Stimulated activated CD4-positive, alpha-beta T cell treated with anti-CD3 and anti-CD28 coated beads, Interleukin-2, amount 100 ng/mL, for 48 hours (primary cell): ENCODE measurements at places on chromosomes 1 and 21.
A peak's percentile ranks its signal among the peaks of the same experiment; 100 is the strongest.

DNA sequence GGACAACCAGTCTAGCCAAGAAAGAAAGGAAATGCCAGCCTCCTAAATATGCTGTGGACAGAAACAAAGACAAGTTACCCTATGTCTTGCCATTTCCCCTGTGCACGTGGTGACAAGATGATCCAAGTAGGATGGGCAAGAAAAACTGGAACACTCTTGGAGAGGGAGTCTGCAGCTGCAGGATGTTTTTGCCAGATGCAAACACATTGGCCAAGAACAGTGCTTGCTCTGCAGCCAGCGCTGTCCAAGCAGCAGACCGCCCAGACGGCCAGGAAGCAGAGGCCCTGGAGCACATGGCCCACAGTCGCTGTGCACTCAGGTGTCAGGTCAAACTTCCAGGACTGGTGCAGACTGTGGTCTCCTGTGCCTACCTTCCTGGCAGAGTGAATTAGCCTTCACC, 189.3 kb downstream of the SLC35F3 start:
- no peak for DNase-seq

- no peak for DNase-seq
These were observed 33.8 kb upstream of the IL20 start for GRCh38 chr1:206831650-206832049.

- DNase-seq: no peak
These were observed 50.4 kb downstream of the NFIA start for GRCh38 chr1:61132645-61133334.

- peak; percentile 64 for DNase-seq
These were observed at the start of gene NADK for GRCh38 chr1:1777950-1778662. TSS of gene NADK (minus strand) at chr1:1778470. CDS start at chr1:1765406, 13,064 bp downstream.

DNA sequence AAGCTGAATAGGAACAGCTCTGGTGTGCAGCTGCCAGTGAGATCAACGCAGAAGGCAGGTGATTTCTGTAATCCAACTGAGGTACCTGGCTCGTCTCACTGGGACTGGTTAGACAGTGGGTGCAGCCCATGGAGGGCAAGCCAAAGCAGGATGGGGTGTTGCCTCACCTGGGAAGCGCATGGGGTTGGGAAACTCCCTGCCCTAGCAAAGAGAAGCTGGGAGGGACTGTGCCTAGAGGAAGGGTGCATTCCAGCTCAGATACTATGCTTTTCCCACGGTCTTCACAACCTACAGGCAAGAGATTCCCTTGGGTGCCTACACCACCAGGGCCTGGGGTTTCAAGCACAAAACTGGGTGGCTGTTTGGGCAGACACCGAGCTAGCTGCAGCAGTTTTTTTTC, 183.2 kb downstream of the DNM3 start:
- DNase-seq: no peak

DNA sequence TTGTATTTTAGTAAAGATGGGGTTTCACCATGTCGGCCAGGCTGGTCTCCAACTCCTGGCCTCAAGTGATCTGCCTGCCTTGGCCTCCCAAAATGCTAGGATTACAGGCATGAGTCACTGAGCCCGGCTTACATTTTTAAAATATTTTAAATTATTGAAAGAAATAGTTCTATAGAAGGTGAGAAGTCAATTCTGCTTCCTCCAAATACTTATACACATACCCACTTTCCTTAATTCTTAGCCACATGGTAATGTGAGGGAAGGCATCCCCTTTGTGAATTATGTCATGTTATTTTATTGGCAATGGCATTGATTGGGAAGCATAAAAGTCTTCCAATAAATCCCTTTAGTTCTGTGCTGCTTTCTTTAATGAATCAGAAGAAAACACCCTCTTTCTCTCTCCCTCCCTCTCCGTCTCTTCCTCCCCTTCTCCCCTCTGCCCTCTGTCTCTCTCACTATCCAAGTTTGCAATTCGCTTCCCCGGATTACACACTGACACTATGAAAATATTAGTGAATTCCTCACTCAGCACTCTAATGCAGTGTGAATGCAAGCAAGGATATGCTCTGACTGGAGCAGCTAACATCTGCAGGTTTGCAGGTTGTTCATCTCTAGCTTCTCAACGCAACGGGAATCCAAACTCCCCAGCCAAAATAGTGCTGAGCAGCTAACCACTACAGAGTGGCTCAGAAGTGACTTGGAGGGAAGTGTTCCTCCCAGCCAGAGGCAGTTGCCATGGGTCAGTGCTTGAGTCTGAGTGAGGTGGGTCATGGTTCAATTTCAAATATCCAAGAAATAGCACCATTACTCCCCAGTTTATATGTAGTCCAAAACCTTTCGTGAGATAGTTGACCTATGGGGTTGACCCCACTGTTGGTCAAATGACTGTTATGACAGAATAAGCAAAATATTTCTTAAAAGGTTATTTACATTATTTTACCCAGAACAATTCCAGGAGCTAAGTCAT, 77.8 kb upstream of the CD55 start:
- no peak for DNase-seq

- no peak for DNase-seq
These were observed 108.0 kb downstream of the HLCS start for GRCh38 chr21:36858320-36858957.

GRCh38 chr1:58157256-58157655, 389.3 kb downstream of the OMA1 start:
- no peak for DNase-seq

- no peak for DNase-seq
These were observed 217.2 kb downstream of the RPS6KC1 start for GRCh38 chr1:213268221-213268620.

- no peak for DNase-seq
These were observed 450 bp downstream of the SDE2 start for GRCh38 chr1:225998560-225999226.

DNA sequence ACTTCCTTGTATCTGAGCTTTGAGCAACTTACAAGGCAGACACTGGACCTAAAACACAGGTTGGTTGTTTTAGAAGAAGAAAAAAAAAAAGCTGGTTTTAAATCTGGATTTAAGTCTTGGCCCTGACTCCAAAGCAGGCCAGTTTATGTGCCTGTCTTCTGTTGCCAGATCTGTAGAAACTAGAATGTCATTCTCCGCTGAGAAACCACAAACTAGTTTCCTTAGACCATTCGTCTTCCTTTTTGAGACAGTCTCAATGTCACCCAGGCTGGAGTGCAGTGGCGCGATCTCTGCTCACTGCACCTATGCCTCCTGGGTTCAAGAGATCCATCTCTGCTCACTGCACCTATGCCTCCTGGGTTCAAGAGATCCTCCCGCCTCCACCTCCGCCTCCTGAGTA, 33.9 kb downstream of the APP start:
- no peak for DNase-seq

- peak; percentile 72 for DNase-seq
These were observed 65.9 kb downstream of the PIK3CD start for GRCh38 chr1:9717193-9718005.

DNA sequence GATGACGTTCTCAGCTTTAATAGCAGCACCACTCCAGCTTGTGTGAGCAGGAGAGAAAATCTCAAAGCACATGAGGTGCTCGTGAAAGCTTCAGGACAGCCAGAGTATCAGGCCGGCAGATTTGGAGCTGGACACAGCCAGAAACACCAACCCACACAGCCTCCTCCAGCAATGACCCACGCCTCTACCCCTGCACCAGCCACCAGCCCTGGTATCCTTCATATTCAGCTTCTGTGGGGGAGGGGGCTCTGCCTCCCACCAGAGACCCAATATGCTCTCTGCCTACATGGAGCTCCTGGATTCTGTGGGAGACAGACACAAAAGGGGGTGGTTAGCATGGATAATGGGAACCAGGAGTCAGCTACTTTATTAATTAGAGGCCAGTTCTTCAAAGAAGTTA, 133.6 kb upstream of the FMN2 start:
- DNase-seq: no peak

- DNase-seq: no peak
These were observed 5.6 kb upstream of the SLC26A9 start for GRCh38 chr1:205948886-205949285.

DNA sequence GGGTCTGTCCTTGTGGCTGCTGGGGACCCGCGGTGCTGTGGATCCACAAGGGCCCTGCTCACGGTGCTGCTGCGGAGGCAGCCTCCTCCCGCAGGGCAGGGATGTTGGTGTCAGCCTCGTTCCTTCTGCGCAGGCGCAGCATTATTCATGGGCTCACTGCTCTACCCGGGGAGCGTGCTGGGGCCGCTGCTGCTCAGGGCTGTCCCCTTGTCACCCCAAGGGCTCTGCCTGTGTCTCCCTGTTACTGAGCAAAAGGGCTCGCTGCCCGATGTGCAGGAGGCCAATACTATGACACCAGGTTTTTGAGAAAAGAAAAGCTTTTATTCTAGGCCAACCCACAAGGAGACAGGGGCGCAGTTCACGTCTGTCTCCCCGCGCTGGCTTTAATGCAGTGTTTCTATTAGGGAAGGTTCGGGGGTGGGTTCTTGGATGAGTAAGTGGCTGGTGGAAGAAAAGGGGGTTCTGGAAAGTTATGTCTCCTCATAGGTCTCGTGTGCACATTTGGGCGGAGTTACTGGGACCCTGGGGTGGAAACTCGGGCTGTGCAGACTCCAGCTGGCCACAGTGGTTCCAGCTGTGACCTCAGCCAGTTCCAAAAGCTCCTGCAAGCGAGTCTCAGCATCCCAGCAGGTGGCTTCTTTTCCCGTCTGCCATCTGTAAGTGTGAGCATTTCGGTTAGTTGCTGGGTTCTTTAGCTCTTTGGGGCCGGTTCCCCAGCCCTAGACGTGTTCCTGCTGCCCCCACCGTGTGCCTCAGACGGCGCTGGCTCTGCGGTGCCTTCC, 40.8 kb upstream of the LRRC3 start:
- no peak for DNase-seq

DNA sequence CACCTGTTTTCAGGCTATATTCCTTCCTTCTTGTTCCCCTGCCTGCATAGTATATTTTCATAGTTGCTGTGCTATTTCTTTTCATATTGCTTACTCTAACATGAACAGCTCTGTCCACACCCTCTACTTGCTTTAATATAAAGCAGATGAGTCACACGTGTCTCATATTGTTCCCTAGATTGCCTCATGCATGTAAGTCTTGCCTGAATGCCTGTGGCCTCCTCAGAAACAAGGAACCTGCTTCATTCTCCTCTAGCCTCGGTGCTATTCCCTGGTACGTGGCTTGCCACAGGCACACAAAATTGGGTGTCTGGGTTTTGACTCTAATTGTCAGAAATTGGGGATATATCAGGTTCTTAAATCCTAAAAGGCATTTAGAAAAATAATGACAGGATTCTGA, 16.5 kb upstream of the PKP1 start:
- no peak for DNase-seq

DNA sequence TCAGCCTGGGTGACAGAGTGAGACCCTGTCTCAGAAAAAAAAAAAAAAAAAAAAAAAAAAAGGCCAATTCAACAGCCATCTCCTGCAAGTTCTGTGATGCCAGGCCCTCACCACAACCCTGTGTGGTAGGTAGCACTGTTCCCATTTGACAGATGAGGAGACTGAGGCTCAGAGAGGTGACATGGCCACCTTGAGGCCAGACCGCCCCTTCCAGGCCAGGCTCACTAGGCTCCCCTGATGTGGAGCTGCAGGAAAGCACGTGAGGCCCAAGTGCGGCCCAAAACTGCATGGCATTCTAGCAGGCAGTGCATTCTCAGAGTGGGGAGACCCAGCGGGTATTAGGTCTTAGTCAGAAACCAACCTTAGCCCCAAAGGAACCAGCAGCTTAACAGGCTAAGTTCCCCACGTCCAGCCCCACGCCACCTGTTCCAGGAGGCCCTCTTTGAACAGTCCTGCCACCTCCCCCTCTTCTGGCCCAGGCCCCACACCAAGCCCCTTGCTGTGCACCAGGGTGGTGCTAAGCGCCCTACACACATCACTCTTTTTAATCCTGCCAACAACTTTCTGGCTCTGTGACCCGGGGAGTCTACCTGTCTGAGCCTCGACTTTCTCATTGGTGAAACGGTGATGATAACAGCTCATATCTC, 11.7 kb upstream of the ECE1 start:
- DNase-seq: no peak

GRCh38 chr1:226066415-226067078, 4.0 kb downstream of the H3-3A start:
- DNase-seq: no peak

DNA sequence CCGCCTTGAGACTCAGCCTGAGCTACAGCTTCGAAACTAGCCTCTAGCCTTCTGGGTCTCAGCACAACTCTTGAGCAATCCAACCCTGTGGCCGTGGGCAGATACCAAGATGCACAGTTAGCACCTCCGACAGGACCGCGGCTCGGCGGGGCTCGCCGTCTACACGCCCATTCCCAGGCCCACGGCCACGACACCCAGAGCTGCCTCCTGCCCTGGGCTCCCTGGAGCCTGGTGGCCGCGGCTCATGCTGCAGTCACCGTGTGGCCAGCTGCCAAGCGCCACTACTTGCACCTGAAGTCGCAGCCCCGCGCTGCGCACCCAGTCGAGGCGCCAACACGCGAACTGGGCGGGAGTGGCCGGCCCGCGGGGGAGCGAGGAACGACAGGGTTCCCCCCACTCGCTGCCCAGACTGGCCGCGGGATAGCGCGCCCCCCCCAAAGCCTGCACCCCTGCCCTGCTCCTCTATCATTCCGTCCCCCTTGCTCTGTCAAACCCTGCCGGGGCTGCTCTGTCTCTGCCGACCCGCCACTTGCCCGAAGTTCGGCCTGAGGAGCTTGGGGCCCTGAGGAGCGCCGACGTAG, 729 bp upstream of the CDCA8 start:
- DNase-seq: peak; percentile 15

- no peak for DNase-seq
These were observed 33.8 kb upstream of the FCRL3 start for GRCh38 chr1:157734321-157734720.

DNA sequence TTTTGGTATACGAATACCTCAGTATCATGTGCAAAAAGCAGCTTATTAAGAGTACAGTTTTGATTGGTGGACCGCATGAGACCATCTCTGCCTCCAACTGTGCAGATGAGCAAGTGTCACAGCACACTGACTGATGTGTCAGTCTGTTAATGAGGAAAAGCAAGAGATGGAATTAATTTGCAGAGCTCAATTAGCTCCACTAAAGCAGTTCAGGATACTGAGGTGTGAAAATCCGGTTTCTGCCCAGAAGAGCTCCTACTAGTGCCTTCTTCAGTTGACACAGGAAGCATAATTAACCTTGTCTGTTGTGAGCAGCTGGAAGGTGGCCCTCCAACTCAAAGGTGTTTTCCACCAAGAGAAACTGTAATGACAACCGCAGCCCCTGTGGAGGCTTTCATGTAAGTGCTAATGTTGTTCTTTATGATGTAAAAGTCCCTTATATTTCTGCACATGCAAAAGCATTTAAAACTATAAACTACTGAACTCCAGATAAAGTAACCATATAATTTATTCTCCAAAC, 44.3 kb downstream of the PCNX2 start:
- no peak for DNase-seq
